ENCODE measurements at places on chromosomes 4 and X.

DNA sequence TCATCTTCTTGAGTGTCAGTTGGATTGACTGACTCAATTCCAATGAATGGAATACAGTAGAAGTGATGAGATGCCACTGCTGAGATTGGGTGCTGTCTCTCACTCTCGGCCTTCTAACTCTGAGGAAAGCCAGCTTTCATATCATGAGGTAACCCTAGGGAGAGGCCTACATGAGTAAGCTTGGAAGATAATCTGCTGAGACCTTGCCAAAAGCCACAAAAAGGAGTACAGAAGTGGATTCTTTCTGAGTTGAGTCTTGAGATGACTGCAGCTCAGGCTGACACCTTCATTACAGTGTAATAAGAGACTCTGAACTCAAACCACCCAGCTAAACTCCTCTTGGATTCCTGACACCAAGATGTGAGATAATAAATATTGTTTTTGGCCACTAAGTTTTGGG is 537.4 kb upstream of the MAGEB18 start:
- DNase-seq: peak; percentile 93

- no peak for DNase-seq
Observed at GRCh38 chrX:48468247-48468671, 1.8 kb downstream of the SLC38A5 start.

GRCh38 chrX:81489987-81490386 is 288.1 kb downstream of the SH3BGRL start:
- DNase-seq: no peak

DNA sequence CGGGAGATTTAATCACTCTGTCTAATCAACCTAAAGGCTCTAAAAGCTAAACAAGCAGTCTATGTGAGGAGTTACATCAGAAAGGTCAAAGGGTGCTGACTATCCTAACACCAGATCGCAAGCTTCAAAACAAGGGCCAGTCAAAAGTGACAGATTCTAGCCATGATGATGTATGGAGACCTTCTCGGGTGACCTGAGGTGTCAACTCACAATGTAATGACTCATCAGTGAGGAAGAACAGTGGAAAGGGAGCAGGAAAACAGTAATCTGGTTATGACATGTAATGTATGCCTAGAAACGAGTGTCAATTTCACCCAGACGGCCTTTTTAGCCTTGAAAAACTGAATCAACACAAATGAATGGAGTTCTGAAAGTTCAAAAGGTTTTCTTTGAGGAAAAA is 375.3 kb downstream of the IDS start:
- no peak for DNase-seq

DNA sequence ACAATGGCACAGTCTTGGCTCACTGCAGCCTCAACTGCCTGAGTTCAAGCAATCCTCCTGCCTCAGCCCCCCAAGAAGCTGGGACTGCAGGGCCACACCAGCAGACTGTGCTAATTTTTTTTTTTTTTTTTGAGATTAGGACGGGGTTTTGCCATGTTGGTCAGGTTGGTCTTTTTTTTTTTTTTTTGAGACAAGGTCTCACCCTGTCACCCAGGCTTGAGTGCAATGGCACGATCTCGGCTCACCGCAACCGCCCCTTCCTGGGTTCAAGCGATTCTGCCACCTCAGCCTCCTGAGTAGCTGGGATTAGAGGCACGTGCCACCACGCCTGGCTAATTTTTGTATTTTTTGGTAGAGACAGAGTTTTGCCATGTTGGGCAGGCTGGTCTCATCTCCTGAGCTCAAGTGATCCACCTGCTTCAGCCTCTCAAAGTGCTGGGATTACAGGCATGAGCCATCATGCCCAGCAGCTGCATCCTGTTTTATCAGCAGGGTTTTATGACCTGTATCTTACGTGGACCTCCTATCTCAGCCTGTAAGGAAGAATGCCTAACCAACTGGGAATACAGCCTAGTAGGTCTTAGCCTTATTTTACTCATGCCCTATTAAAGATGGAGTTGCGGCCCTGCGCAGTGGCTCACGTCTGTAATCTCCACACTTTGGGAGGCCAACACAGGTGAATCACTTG is 13.2 kb upstream of the MRPL1 start:
- DNase-seq: no peak

DNA sequence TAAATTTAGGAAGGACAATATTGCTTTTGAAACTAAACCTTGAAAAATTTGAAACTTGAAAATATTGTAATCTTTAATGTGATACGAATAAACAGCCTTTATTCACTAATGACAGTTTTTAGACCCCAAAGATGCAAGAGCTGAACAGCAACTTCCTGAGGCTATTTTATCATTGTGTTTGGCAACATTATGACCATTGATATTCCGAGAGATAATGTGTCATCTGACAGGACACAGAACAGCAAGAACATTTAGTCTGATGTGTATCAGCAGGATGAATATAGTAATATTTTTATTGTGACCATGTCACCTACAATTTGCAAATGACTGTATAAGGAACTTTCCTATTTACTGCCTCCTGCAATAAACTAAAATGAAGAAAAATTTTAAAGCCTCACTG is 316.0 kb downstream of the ADAM29 start:
- no peak for DNase-seq

GRCh38 chr4:84529169-84529751 is 30.2 kb upstream of the NKX6-1 start:
- peak; percentile 13 for DNase-seq

GRCh38 chr4:182655340-182655739 is 261.8 kb downstream of the DCTD start:
- DNase-seq: peak; percentile 21

- DNase-seq: no peak
Observed at GRCh38 chr4:62135565-62136156, 935.5 kb downstream of the ADGRL3 start.

GRCh38 chr4:16550531-16550930 is 324.3 kb upstream of the TAPT1 start:
- DNase-seq: no peak

GRCh38 chr4:40957281-40957680 is 207.5 kb downstream of the NSUN7 start:
- DNase-seq: no peak

- DNase-seq: no peak
Observed at GRCh38 chr4:143184217-143184502, 557 bp upstream of the USP38 start.

- peak; percentile 59 for DNase-seq
Observed at GRCh38 chr4:10456595-10457254, 501 bp downstream of the ZNF518B start.

GRCh38 chrX:8288590-8288989 is 117.5 kb upstream of the VCX2 start:
- no peak for DNase-seq

GRCh38 chr4:120447774-120448173 is 381.1 kb upstream of the MAD2L1 start:
- no peak for DNase-seq

- no peak for DNase-seq
Observed at GRCh38 chr4:88629826-88630225, 37.5 kb downstream of the HERC3 start.

DNA sequence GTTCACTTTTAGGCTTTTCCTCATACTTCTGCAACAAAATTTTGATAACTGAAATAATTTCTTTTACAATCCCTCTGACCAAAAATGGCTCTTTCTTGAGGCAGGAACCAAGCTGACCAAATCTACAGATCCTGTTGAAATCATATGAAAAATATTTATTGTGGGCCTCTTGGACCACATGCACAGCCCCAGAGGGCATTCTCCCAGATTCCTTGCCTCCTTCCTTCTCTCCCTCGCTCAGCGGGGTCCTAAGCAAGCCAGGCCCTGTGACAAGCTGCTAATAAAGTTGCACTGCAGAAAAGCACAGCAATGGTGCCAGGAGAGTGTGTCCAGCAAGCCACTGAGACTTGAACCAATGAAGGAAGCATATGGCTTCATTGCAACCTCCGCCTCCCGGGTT is 40.7 kb downstream of the PRDM5 start:
- no peak for DNase-seq

DNA sequence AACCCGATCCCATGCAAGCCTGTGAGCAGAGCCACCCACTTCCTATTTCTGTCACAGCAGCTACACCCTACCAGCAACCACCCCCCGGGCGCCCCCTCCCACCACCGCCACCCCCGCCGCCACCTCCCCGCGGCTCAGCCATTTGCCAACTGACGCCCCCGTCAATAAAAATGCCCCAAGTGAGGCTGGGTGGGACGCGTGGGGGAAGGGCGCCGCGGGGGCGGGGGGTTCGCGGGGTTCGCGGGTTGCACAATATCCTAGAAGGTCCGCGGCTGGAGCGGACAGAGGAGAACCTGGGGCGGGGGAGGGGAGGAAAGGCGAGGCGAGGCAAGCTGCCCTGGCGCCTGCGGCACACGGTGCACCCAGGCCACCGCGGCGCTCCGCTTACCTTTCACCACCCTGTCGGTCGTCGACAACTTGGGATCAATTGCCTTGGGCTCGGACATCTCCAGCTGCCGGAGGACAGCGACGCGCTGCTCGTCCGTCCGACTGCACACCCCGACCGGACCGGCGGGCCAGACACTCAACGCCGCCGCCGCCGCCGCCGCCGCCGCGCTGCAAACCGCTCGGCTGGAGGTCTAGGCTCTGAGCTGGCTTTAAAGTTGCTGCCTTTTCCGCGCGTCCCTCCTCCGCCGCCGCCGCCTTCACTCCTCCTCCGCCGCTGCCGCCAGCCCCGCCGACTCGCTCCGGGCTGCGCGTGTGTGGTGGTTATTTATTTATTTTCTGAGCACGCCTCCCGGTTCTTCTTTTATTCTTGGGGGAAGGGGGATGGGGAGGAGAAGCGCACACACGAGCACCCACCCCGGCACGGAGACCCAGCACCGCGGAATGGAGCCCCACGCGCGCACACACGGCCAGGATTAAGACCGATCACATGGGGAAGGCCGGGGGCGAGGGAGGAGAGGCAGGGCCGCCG is 717 bp downstream of the PPP3CA start:
- DNase-seq: peak; percentile 69

- DNase-seq: no peak
Observed at GRCh38 chr4:47659342-47659741, 174.3 kb downstream of the ATP10D start.

GRCh38 chrX:46819136-46819535 is 17.7 kb upstream of the RP2 start:
- DNase-seq: no peak

DNA sequence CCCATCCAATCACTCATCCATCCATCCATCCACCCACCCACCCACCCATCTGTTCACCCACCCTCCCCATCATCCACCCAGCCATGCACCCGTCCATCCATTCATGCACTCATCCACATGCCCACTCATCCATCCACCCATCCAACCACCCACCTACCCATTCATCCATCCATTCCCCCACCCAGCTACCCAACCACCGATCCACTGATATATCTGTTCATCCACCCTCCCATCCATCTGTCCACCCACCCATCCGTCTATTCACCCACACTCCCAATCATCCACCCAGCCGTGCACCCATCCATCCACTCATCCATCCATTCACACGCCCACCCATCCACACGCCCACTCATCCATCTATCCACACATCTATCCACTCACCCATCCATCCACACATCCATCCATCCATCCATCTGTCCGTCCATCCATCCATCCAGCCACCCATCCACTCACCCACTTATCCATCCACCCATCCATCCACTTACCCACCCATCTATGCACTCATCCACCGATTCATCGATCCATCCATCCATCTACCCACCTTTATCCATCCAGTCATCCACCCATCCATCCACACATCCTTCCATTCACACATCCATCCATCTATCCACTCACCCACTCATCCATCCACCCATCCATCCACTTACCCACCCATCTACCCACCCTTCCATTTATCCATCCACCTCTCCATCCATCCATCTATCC is 28.4 kb downstream of the ASMTL start:
- DNase-seq: no peak

DNA sequence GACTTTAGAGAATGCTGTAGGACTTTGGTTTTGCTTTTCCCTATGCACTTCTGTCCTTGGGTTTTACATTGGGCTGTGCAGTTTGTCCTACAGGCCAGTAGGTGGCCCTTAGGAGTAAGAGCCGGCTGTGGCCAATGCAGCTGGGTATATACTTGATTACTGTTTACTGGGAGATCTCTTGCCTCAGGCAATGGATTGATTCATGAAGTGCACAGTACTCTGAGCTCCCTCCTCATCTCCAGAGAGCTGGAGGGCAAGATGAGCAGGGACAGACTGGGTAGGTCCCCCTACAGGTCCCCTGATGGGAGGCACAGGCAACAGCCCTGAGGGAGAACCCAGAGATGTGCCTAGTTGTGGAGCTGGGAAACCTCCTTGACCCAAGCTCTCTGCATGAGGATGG is 103.8 kb upstream of the QRFPR start:
- peak; percentile 64 for DNase-seq

DNA sequence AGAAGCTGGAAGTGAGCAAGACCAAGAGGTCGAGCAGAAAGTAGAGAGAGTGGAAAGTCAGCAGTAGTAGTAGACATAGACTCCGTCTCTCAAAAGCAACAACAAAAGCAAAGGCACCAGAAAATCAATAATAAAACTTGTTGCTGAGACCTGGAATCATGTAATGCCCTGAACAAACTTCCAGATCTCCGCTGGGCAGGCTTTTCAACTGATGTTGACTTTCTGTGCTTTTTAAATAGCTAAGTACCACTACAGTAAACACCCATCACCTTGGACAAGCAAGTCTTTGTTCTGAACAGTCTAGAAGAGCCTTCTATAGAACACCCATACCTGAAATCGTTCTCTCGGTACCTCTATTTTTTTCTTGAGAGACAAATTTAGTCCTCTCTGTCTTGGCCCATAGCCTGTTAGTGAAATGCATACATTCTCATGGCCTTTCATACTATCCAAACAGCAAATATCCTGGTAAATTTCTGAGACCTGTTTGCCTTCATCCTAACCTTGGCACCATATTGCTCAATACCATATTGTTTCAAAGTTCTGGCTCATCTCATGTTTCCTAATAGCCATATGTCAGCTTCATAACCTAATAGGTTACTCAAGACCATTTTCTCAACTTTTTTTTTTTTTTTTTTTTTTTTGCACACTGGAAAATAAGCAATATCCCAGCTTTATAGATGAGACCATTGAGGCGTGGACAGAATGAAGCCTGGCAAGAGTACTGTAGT is 200.6 kb upstream of the RBPJ start:
- DNase-seq: peak; percentile 81

DNA sequence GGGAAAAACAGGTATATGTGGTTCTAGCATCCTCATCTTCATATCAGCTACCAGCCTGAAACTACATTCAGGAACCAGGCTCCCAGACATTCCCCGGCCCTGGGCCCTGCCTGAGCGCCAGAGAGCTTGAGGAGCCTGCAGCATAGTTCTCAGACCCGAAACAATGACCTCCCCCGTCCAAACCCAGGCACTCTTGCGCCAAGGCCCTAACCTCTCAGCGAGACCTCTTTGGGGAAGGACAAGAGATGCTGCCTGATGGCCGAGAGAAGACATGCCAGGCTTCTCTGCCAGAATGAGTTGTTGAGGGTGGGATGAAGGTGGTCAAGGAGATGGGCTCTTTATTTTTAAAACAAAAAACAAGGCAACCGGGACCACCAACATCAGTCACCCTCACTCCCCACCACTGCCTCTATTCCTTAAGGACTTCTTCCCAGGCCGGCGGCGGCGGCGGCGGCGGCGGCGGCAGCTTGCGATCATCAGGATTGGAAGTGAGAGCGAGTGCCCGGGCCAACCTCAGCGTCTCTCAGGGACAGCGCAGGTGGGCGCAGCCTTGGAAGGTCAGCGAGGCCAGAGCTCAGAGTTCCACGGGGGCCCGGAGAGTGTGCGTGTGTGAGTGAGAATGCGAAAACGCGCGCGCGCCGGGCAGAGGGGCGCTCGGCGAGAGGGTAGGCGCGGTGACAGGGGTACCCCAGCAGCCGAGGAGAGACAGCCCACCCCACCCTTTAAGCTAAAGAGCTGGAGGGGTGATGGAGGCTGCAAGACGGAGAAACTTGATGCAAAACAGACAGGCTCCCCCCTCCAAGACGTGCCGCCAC is 601 bp downstream of the INPP4B start:
- no peak for DNase-seq

Measured in amniotic epithelial cell (primary cell).